Large intestine (tissue), 12 donors: ENCODE measurements at places on chromosomes 5 and 9. TPM values are rescaled to one million over a fixed set of nuclear protein-coding genes. Genes with fewer than 3 reads are reported as not detected.

- peaks cover 7% of the 10 kb centered on the region for H3K36me3 ChIP-seq
- no peak for DNase-seq
- H3K4me1 ChIP-seq = no peaks in the 10 kb centered on the region
These were observed 7.4 kb downstream of the LRRC14B start for GRCh38 chr5:198516-199196.

GRCh38 chr5:61319388-61320146 lies 12.5 kb upstream of the ZSWIM6 start:
- H3K36me3 ChIP-seq = no peaks in the 10 kb centered on the region
- no peak overlapping the region for H3K4me3 ChIP-seq
- no peaks in the 10 kb centered on the region for H3K27me3 ChIP-seq
- DNase-seq = peak; percentile 64
- peaks cover 28% of the 10 kb centered on the region for H3K4me1 ChIP-seq
- H3K27ac ChIP-seq = peak overlapping the region; percentile 36

- H3K4me1 ChIP-seq = peaks cover 8% of the 10 kb centered on the region
- H3K27ac ChIP-seq = no peak overlapping the region
- H3K4me3 ChIP-seq = no peak overlapping the region
- H3K36me3 ChIP-seq = no peaks in the 10 kb centered on the region
- DNase-seq = no peak
These were observed 673.5 kb downstream of the ACTL7B start for GRCh38 chr9:108182270-108182669.

Gene DPYSL3
- 110 TPM for polyA plus RNA-seq

Gene FBXO10
- 5.7 TPM for polyA plus RNA-seq
